Femur (tissue), 1 donor: ENCODE measurements at places on chromosomes 4 and X.
A peak's percentile ranks its signal among the peaks of the same experiment; 100 is the strongest.

- DNase-seq, result no peak
These were observed 14.1 kb upstream of the TMEM131L start for GRCh38 chr4:153451911-153452657.

DNA sequence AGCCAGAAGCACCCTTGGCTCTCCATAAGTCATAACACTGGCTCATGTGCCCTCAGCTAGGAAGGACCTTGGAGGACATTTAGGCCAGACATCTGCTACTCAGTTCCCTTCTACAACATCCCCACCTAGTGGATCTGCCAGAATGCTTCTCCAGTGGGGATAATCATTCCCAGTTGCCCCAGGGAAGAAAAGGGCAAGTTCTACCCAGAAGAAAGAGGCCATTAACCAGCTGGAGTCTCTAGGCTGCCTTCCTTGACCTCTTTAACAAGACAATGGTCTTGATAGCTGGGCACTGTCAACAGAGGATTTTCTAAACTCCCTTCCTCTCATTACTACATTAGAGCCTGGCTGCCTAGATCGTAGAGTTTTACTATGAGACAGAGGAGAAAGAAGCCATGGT is 42.0 kb downstream of the LGI2 start:
- no peak for DNase-seq

DNA sequence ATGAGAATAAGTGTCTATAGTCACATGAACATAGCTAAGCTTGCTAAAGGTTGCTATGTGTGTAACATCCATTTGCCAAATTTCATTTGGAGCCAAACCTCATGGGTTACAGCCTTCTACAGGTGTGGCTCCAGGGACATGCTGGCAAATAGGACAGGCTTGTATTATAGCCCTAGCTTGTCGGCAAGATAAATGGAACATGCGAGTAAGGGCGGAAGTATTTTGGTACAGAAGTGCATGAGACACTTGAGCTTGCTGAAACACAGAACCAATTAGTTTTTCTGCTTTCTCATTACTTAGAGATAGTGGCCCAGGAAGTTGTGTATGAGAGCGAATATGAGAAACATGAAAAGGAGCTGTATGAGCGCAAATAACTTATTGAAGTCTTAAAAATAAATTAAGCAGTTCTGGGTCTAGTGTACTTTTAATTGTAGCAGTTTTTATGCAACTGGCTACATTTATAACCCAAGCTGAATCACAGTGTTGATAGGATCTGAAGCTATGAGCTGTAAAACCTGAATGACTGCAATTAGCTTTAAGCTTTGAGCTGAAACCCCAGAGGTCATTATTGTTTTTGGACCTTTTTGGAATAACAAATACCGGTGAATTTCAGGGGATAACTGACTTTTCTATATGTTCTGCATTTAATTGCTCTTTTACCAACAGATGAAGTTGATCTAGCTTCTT is 64.6 kb downstream of the KDM5C start:
- no peak for DNase-seq

- DNase-seq, result no peak
These were observed 106.8 kb downstream of the ATG4A start for GRCh38 chrX:108198420-108198819.

GRCh38 chr4:110876866-110877265 is 254.0 kb upstream of the PITX2 start:
- DNase-seq, result no peak

DNA sequence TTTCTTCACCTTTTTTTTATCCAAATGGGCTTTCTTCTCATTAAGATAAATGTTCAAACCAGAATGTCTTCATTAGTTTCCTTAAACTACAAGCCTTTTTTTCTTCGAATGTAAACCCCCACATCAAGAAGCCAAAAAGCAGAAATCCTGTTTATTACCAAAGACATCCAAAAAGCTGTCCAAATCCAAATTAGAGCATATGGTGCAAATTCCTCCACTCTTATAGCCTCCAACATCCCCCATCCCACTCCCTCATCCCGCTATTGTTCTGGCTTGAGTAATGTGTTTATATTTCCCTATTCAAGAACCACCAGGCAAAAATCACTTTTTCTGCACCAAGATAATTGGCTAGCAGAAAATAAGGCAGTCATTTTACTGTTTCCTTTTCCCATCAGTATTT is 315.1 kb upstream of the ADGRL3 start:
- no peak for DNase-seq

DNA sequence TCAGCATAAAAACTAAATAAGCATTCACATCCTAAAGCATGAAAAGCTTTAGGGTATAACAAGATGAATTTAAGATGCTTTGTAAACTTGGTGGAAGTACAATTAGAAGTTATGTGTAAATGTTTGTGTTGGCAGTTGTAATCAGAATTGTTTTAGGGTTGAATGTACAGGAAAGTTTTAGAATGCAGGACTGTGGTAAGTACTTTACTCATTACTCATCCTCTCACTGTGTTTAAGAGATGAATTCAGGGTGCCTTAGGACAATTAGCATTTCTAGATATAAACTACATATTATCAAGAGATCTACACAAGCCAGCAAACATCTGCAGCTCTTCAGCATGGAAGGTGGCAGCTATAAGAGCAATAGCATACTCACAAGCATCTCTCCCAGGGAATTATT is 77.5 kb upstream of the ELOVL6 start:
- no peak for DNase-seq

DNA sequence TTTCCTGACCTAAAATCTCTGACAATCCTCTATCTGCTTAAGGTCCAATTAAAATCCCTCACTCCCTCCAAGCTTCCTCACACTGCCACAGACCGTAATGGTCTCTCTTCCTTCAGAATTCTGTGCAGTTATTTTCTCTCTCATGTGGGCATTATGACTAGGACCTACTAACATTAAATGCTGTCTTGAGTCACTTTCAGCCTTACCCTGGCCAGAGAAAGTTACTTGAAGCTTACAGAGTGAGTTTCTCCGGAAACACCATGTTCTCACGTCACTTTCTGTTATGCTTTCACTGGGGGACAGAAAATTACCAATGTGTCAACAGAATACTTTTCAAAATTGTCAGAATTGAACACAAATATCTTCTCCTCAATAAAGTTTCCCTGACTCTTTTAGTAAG is 271.8 kb downstream of the INPP4B start:
- DNase-seq, result no peak

- no peak for DNase-seq
These were observed 98.9 kb downstream of the HPGD start for GRCh38 chr4:174423257-174423944.

- no peak for DNase-seq
These were observed 54.8 kb upstream of the ZMAT1 start for GRCh38 chrX:101986586-101986985.

- DNase-seq, result peak; percentile 67
These were observed 522 bp downstream of the FNIP2 start for GRCh38 chr4:158769175-158769921.

DNA sequence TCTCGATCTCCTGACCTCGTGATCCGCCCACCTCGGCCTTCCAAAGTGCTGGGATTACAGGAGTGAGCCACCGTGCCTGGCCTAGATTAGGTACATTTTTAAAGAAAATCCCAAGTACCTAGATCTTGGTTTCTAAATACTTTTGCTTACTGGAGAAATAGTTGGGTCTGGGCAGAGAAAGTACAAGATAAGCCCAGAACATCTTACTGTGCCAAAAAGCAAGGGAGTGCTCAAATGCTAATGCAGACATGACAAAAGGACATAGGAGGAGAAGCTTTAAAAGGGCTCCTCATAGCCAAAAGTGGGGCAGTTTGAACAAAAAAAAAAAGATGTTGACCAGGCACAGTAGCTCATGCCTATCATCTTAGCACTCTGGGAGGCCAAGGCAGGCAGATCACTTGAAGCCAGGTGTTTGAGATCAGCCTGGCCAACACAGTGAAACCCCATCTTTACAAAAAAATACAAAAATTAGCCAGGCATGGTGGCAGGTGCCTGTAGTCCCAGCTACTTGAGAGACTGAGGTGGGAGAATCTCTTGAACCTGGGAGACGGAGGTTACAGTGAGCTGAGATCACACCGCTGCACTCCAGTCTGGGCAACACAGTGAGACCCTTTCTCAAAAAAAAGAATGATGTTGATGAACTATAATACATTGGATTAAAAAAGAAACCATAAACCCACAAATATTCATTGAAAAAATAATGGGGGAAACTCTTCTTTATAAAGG is 107.5 kb downstream of the APBB2 start:
- no peak for DNase-seq

GRCh38 chr4:57154191-57154590 is 44.0 kb upstream of the IGFBP7 start:
- DNase-seq, result no peak

GRCh38 chrX:107669261-107669660 is 41.0 kb downstream of the PRPS1 start:
- no peak for DNase-seq

DNA sequence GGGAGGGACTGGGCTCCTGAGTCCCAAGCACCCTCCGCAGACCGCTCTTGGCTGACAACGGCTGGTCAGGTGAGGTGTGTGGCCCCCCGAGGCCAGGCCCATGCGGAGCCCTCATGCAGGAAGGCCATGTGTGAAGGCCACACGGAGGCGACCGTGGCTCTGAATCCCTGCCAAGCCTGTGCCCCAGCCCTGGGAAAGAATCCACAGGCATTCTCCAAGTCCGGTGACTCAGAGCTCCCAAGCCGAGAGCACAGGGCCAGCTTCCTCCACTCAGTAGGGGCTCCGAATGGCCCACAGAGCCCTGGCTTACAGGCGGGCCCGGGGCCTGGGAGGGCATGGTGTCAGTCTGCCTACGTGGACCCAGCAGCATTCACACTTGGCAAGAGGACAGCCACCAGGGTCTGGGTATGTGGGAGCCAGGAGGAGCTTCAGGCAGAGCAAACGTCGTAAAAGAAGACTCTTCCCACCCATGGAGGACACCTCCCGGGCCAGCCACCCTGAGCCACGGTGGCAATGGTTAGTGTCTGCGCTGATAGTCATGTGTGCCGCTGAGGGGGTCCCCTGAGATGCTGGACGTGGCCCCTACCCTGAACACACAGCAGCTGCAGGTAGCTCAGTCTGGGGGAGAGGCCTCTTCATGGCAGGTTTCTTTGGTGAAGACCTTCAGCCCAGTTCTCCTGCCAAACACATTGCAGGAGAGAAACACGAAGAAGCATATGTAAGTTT is 105.7 kb downstream of the PSAPL1 start:
- DNase-seq, result peak; percentile 70

DNA sequence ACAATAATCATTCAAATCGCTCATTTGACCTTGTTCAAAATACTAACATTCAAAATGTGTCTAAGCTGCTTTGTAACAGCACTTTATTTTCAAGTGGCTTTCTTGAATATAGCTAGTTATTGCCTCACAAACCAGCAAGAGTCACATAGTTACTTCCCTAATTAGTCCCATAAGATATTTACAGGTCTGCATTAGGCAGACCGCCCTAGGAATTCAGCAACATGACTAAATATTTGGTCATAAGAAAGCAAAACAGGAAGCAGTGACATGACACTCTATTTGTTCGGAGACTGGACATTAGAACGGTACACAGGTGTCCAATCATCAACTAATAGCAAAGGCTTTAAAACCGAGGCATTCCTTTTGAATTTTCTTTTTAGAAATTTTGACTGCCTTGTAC is 262.0 kb downstream of the COL25A1 start:
- DNase-seq, result no peak

DNA sequence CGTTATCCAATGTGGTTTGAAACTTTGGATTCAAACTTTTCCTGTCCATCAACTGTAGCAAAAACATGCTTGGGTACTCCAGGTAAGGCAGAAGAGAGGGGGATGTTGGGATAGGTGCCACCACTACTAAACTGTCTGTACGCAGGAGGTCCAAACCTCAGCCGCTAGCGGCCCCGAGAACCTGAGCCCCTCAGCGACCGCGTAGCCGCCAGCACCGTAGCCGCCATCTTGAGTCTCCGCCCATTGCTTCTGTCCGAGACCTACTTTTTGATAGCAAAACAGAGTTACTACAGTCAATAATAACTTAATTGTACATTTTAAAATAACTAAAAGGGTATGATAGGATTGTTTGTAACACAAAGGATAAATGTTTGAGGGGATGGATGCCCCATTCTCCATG is 119.9 kb upstream of the GRID2 start:
- DNase-seq, result no peak

- DNase-seq, result no peak
These were observed 154.9 kb downstream of the FRMPD4 start for GRCh38 chrX:12292996-12293765.

DNA sequence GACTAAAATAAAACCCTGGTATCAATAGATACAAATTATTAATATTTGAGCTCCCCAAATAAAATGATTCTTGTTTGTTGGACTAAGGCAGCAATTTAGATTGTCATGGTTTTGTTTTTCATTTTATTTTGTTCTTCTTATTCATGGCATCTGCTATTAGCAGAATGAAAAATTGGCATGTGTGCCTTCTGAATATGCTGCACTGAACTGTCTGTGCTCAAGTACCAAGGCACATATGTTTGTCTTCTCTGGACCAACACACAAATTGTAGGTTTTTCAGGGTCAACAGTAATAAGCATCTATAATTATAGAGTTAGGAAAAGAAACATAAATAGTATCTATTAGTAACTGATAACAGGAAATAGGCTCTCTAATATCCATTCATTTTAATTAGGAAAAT is 121.1 kb downstream of the BANK1 start:
- no peak for DNase-seq

DNA sequence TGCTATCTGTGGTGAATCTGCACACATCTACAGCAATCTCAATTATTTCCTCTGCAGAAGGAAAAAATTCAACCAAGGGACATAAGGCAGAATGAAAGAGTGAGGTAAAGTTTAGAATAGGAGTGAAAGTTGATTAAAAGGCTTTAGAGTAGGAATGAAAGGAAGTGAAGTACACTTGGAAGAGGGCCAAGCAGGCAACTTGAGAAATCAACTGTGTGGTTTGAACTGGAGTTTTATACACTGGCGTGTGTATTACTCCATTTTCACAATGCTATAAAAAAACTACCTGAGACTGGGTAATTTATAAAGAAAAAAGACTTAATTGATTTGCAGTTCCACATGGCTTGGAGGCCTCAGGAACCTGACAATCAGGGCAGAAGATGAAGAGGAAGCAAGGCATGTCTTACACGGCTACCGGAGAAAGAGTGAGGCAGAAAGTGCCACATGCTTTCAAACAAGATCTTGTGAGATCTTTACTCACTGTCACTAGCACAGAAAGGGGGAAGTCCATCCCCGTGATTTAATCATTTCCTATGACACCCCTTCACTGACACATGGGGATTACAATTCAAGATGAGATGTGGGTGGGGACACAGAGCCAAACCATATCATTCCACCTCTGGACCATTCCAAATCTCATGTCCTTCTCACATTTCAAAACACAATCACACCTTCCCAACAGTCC is 234.8 kb downstream of the IL15 start:
- no peak for DNase-seq

GRCh38 chr4:70914000-70914399 is 11.8 kb downstream of the MOB1B start:
- DNase-seq, result no peak

DNA sequence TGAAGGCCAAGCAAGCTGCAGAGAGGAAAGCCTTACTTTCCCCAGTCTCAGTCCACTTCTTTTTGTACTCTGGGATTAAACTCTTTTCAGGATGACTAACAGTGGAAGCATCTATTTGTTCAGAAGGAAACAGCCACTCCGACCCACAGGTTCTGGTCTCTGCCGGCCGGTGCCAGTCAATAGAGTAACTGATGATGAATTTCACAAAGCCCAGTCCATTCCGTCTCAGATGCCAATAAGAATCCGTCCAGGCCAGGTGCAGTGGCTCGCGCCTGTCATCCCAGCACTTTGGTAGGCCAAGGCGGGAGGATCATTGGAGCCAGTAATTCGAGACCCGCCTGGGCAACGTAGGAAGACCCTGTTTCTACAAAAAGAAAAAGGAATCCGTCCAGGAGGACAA is 58.5 kb upstream of the HELT start:
- no peak for DNase-seq
